ENCODE measurements at places on chromosomes 5 and 9. TPM values are rescaled to one million over a fixed set of nuclear protein-coding genes. Genes with fewer than 3 reads are reported as not detected.

ARSI gene
- total RNA-seq = 0.57 TPM

LAMC3 gene
- 13.8 TPM for total RNA-seq

YTHDC2 gene
- total RNA-seq = 31.6 TPM

MEF2C gene
- 75.4 TPM for total RNA-seq

PCDHA12 gene
- 5.2 TPM for total RNA-seq

C9orf78 gene
- total RNA-seq = 39.7 TPM

TOR2A gene
- total RNA-seq = 12.7 TPM

DNA sequence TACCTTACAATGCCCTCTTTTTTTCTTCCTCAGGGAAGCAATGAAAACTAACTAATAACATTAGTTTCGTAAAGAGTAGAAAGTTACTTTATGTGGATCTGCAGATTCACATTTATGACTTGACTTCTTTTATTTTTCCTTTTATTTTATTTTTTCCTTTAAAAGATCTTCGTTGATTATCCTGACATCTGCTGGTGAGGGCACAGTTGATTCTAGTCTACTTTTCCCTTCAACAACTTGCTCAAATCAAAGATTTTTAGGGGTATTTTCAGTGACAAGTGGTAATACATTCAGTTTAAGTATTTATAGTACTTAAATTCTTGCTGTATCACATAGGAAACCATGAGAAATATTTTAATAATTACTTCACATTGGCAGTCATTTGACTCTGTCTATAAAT is 4.9 kb downstream of the EDIL3 start:
- H3K27ac ChIP-seq = no peak overlapping the region
- H3K27me3 ChIP-seq = no peaks in the 10 kb centered on the region
- H3K36me3 ChIP-seq = no peaks in the 10 kb centered on the region
- DNase-seq = no peak

GRCh38 chr5:67377631-67378030 is 181.0 kb upstream of the CD180 start:
- no peak for DNase-seq
- no peak overlapping the region for H3K27ac ChIP-seq
- no peaks in the 10 kb centered on the region for H3K36me3 ChIP-seq
- H3K4me3 ChIP-seq = no peak overlapping the region

- no peaks in the 10 kb centered on the region for H3K36me3 ChIP-seq
- H3K27ac ChIP-seq = no peak overlapping the region
- DNase-seq = no peak
- H3K4me1 ChIP-seq = no peaks in the 10 kb centered on the region
Measured at GRCh38 chr5:115575167-115576070, 26.9 kb downstream of the TICAM2 start.

GRCh38 chr5:102762095-102762534 is 7.0 kb downstream of the PAM start:
- H3K4me3 ChIP-seq = no peak overlapping the region
- no peaks in the 10 kb centered on the region for H3K36me3 ChIP-seq
- no peaks in the 10 kb centered on the region for H3K27me3 ChIP-seq
- no peak overlapping the region for H3K27ac ChIP-seq

GRCh38 chr9:27129221-27129620 is 20.2 kb downstream of the TEK start:
- H3K36me3 ChIP-seq = no peaks in the 10 kb centered on the region
- no peak for DNase-seq
- H3K4me3 ChIP-seq = no peak overlapping the region

GRCh38 chr9:70228611-70229010 is 30.2 kb upstream of the SMC5 start:
- H3K27ac ChIP-seq = no peak overlapping the region
- H3K4me1 ChIP-seq = no peaks in the 10 kb centered on the region
- no peaks in the 10 kb centered on the region for H3K36me3 ChIP-seq
- no peak overlapping the region for H3K4me3 ChIP-seq

DNA sequence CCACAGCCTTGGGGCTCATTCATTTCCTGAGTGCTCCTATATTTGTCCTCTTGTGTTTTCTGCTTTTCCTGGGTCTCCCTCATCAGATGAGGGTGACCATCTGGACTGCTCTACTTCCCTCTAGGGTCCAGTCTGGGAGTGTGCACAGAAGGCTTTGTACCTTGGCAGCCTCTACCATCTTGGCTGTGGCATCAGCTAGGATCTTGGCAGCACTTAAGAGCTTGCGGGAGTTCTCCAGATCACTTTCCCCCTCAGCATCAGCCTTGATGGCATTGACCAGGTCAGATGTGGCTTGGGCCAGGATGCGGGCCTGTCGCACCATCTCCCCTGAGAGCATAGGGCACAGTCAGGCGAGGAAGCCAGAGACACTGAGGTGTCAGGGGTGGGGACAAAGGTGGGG is 15.8 kb downstream of the TLN1 start:
- H3K36me3 ChIP-seq = peaks cover 98% of the 10 kb centered on the region
- no peak overlapping the region for H3K4me3 ChIP-seq
- no peaks in the 10 kb centered on the region for H3K27me3 ChIP-seq
- H3K27ac ChIP-seq = no peak overlapping the region

DNA sequence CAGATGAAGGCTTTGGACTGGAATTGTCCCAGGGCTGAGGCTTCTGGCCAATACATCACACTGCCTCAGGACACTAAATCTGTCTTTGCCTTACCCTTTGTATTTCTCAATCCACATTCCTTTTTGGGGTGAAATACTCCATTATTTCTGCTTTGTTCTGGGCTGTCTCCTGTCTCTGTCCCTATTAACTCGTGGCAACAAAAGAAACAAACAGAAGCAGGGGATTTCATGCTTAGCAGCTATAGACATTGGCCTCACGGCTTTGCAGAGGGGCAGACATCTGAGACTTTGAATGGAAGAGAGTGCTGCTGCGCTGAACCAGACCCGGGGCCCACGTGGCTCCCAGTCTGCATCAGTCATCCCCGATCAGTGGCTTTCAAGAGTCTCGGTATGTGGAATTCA is 129.7 kb downstream of the ARL15 start:
- no peak overlapping the region for H3K4me3 ChIP-seq
- no peak overlapping the region for H3K27ac ChIP-seq
- DNase-seq = no peak
- no peaks in the 10 kb centered on the region for H3K4me1 ChIP-seq
- no peaks in the 10 kb centered on the region for H3K36me3 ChIP-seq

- H3K27ac ChIP-seq = no peak overlapping the region
- no peak for DNase-seq
- no peaks in the 10 kb centered on the region for H3K27me3 ChIP-seq
Measured at GRCh38 chr5:124841829-124842712, 95.6 kb upstream of the ZNF608 start.

DNA sequence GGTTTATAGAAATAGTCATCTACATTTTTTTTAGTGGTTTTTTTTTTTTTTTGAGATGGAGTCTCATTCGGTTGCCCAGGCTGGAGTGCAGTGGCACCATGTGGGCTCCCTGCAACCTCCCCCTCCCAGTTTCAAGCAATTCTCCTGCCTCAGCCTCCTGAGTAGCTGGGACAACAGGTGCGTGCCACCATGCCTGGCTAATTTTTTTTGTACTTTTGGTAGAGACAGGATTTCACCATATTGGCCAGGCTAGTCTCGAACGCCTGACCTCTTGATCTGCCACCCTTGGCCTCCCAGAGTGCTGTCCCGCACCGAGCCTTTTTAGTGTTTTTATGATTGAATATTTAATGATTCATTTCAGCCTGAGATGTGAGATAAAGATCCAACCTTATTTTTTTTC is 27.3 kb downstream of the ANKRD33B start:
- DNase-seq = no peak
- H3K36me3 ChIP-seq = no peaks in the 10 kb centered on the region
- H3K4me1 ChIP-seq = peaks cover 12% of the 10 kb centered on the region
- H3K4me3 ChIP-seq = no peak overlapping the region
- H3K27ac ChIP-seq = no peak overlapping the region
- no peaks in the 10 kb centered on the region for H3K27me3 ChIP-seq

DNA sequence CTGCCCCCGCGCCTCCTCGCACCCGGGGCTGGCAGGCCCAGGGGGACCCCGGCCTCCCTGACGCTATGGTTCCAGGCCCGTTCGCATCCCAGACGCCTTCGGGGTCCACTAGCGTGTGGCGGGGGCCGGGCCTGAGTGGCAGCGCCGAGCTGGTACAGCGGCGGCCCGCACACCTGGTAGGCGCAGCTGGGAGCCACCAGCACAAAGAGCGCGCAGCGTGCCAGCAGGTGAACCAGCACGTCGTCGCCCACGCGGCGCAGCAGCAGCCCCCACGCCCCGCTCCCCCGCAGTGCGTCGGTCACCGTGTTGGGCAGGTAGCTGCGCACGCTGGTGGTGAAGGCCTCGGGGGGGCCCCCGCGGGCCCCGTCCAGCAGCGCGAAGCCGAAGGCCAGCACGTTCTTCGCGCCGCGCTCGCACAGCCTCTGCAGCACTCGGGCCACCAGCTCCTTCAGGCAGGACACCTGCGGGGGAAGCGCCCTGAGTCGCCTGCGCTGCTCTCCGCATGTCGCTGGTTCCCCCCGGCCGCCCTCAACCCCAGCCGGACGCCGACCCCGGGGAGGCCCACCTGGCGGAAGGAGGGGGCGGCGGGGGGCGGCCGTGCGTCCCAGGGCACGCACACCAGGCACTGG is 548 bp downstream of the TERT start:
- DNase-seq = peak; percentile 70
- no peaks in the 10 kb centered on the region for H3K36me3 ChIP-seq
- H3K27ac ChIP-seq = no peak overlapping the region
- H3K4me1 ChIP-seq = no peaks in the 10 kb centered on the region
- H3K27me3 ChIP-seq = peaks cover 5% of the 10 kb centered on the region

- DNase-seq = no peak
- no peak overlapping the region for H3K4me3 ChIP-seq
- H3K27ac ChIP-seq = no peak overlapping the region
- peaks cover 13% of the 10 kb centered on the region for H3K4me1 ChIP-seq
- no peaks in the 10 kb centered on the region for H3K27me3 ChIP-seq
Measured at GRCh38 chr9:129968690-129969485, 74.1 kb downstream of the FNBP1 start.

DNA sequence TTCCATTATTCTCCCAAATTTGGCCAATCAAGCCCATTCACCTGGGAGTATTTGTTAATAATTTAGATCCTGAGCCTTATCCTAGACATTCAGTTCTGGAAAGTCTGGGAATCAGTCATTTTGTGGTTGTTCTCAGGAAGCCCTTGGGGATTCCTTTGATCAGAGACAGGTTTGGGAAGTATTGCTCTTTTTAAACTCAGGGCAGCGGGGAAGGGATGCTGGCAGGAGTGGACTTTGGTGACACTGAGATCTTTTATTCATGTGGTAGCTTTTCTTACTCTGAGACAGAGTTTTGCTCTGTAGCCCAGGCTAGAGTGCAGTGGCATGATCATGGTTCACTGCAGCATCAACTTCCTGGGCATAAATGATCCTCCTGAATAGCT is 586.9 kb downstream of the RAB3C start:
- no peak for DNase-seq
- no peak overlapping the region for H3K4me3 ChIP-seq
- no peaks in the 10 kb centered on the region for H3K4me1 ChIP-seq

- H3K27ac ChIP-seq = no peak overlapping the region
- H3K4me3 ChIP-seq = no peak overlapping the region
- no peaks in the 10 kb centered on the region for H3K36me3 ChIP-seq
- no peaks in the 10 kb centered on the region for H3K4me1 ChIP-seq
Measured at GRCh38 chr5:78008356-78008967, 232.3 kb upstream of the TBCA start.

DNA sequence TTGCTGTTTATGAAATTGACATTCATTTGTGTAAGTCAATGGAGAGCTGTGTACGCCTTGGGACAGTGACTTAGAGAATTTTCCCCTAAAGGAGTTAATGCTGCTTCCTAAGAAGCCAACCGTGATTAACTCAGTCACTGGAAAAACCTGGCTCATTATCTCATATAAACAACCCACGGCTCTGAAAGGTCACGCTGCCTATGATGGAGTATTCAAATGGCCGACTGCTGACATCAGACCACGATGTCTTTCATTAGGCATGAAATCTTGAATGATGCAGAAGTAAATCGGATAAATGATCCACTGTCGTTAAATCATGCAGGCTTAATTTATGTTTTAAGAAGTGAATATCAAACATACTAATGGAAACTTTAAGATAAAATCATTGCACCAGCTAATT is 603.7 kb downstream of the RAB3C start:
- H3K27me3 ChIP-seq = no peaks in the 10 kb centered on the region
- no peaks in the 10 kb centered on the region for H3K4me1 ChIP-seq
- no peak overlapping the region for H3K27ac ChIP-seq
- H3K4me3 ChIP-seq = no peak overlapping the region

GRCh38 chr5:134949316-134949715 is 18.4 kb upstream of the CATSPER3 start:
- H3K27me3 ChIP-seq = no peaks in the 10 kb centered on the region
- H3K4me1 ChIP-seq = no peaks in the 10 kb centered on the region
- DNase-seq = no peak

- DNase-seq = no peak
- H3K27me3 ChIP-seq = no peaks in the 10 kb centered on the region
- peaks cover 40% of the 10 kb centered on the region for H3K36me3 ChIP-seq
- no peaks in the 10 kb centered on the region for H3K4me1 ChIP-seq
- no peak overlapping the region for H3K27ac ChIP-seq
Measured at GRCh38 chr5:168432903-168433302, 53.4 kb upstream of the RARS1 start.
